Progenitor cell of endocrine pancreas (in vitro differentiated cells): ENCODE measurements at places on chromosomes 3 and 15. TPM values are rescaled to one million over a fixed set of nuclear protein-coding genes. Genes with fewer than 3 reads are reported as not detected.

GRCh38 chr3:12495749-12496452, 11.6 kb downstream of the TSEN2 start:
- peaks cover 22% of the 10 kb centered on the region for H3K36me3 ChIP-seq
- no peaks in the 10 kb centered on the region for H3K4me1 ChIP-seq
- DNase-seq: no peak
- H3K27ac ChIP-seq: no peak overlapping the region
- no peaks in the 10 kb centered on the region for H3K27me3 ChIP-seq
- no peak overlapping the region for H3K4me3 ChIP-seq

DNA sequence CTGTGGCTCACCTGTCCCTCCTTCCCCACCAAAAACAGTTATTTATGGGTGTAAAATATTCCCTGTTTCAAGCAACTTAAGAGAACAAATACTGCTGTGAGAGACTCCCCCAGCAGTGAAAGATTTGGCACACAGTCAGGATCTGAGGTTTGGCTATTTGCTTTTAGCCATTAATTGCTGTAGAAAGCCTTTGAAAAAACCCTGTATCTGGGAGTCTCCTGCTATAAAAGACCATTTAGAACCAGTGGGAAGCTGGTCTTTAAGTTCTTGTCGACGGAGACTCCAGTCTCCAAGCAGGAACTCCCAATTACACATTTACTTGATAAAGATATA, 55.1 kb upstream of the PCSK6 start:
- no peaks in the 10 kb centered on the region for H3K36me3 ChIP-seq
- H3K4me1 ChIP-seq: no peaks in the 10 kb centered on the region
- no peak for DNase-seq

- DNase-seq: no peak
- H3K27me3 ChIP-seq: no peaks in the 10 kb centered on the region
- no peak overlapping the region for H3K4me3 ChIP-seq
Observed at GRCh38 chr15:25173241-25174028, 218.6 kb downstream of the SNRPN start.

KLHL40 gene
- total RNA-seq: not detected in 2 replicates
